ENCODE measurements at places on chromosomes 2 and 18.
A peak's percentile ranks its signal among the peaks of the same experiment; 100 is the strongest.

DNA sequence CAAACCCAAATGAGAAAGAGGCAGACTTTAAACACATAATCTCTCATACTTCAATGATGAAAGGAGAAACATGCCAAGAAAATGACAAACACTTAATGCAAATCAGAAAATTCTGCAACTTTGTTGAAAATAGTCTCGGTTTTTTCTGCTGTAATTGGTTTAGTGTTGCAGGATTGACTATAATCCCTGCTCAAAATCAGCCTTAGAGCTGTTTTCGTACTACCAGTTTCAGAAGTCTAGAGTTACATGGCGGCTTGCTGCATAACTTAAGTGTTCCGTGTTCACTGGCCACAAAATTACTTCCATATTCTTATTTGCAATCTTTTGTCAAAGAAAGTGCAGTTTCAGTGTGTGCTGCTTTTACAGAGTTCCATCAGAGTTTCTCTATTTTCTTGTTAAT, 48.9 kb upstream of the ITGAV start:
- no peak for DNase-seq

GRCh38 chr18:79540161-79540903, 139.3 kb upstream of the CTDP1 start:
- no peak for DNase-seq

DNA sequence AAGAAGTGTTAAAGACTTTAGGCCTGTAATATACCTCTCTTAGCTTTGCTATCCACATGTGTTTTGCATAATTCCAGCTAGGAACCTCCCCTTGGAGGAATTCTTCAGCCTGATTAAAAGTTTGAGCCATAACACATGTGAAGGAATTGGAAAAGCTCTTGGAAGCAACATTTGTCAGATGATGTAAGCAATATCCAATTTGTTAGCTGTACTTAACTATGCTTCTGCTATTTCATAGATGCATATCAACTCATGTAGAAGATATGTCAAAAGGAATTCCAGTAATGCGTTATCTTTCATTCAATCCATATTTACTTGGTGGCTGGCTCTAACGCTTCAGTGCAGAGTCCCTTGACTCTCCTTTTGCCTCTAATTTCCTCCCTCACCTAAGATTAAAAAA, 46.2 kb downstream of the PKP4 start:
- DNase-seq: no peak

DNA sequence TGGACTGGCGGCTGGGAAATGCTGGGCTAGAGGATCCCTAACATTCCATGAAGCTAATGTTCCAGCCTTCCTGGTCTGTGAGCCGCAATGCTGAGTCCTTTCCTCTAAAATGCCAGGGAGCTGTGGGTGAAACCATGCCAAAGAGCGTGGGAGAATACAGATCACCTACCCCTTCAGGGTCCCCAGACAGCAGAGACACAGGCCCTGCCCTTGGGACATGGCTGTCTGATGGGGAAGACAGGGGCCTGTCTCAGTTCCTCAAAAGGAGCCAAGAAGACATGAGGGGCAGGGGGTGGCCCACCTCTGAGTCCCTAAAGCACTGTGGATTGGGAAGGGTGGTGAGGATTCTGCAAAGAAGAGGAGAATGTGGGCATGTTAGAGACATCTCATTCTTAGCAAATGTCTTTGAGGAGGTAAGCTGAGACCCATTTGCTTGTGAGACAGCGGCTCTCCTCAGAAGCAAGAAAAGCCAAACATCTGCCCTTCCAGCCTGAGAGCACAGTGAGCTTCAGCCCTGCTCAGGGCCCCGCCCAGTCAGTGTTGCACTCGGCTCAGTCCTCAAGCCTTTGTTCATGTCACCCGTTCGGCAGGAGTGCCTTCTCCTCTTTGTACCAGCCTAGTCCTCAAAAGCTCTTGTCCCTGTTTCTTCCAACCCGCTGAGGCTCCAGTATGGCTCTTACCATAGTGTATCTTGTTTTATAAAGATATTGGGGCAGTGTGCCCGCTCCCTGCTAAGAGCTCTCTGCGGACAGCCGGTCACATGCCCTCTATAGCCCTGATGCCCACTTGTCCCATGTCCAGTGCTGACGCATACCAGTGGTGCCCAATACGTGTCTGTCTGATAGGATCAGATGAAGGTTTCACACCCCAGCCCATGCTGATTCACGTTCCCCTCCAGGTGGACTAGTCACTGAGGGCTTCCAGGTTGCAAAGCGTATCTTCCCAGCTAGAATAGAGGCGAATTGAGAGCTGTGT, 286.2 kb downstream of the CYP26B1 start:
- no peak for DNase-seq

DNA sequence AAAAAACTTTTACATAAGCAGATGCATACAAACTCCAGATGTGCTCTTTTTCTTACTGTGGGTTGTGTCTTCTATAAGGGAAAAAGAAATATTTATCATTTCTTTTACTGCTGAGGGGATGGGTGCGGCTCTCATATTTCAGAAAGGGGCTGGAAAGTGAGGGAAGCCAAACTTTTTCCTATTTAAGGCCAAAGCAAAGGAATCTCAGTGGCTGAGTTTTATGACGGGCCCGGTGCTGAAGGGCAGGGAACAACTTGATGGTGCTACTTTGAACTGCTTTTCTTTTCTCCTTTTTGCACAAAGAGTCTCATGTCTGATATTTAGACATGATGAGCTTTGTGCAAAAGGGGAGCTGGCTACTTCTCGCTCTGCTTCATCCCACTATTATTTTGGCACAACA, at the start of gene COL3A1:
Gene COL3A1 (plus strand): TSS at position 210 of the 400 bp plus-strand sequence. CDS start 117 bp downstream, at position 327.
- DNase-seq: no peak

DNA sequence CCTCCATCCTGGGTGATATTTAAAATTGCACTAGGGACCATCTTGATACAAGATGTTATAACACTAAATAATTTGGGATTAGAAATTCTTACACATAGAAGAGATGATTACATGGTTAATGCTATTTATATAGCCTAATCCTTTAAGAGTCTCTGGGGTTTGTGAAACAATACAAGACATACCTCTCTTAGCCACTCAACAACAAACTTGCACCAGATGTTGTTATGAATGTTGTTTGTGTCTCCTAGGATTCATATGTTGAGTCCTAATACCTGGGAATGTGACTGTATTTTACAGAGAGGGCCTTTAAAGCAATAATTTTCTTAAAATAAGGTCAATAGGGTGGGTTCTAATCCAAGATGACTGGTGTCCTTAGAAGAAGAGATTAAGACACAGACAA, 678.3 kb downstream of the NYAP2 start:
- DNase-seq: no peak

GRCh38 chr2:197191177-197191939, 119.2 kb downstream of the ANKRD44 start:
- no peak for DNase-seq

DNA sequence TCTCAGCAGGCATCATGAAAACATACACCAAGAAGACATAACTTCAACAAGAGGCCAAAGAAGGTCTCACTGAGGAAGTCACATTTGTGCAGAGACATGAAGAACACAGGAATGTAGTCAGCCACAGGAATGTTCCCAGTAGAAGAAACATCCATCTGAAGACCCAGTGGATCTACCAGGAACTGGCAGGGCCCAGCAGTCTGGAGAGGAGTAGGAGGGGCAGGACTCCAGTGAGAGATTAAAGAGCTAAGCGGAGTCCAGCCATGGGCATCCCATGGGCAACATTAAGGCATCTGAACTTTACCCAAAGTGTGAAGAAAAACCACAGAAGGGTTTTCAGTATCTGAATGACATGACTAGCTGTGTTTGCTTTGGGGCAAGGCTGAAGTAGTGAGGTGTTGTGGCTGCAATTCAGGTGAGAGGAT, 103.1 kb downstream of the UPP2 start:
- DNase-seq: no peak

DNA sequence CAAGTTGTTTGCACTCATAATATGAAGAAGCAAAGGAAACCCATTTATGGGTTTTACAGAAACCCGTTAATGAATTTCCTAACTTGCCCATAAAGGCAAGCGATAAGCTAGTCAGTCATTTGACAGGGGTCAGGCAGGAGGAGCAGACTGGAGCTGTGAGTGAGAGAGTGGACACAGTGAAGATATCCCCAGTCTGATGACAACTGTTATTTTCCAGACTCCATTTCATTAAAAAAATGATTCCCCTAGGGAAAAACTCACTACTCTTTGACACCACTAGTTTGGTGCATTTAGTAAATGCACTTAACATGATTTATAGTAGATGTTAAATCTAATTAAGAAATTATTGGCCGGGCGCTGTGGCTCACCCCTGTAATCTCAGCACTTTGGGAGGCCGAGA, 80.8 kb downstream of the TGIF1 start:
- DNase-seq: no peak

- no peak for DNase-seq
Measured at GRCh38 chr18:32025744-32026143, 7.1 kb downstream of the RNF125 start.

GRCh38 chr2:46447649-46448048, 31.7 kb upstream of the TMEM247 start:
- DNase-seq: no peak

DNA sequence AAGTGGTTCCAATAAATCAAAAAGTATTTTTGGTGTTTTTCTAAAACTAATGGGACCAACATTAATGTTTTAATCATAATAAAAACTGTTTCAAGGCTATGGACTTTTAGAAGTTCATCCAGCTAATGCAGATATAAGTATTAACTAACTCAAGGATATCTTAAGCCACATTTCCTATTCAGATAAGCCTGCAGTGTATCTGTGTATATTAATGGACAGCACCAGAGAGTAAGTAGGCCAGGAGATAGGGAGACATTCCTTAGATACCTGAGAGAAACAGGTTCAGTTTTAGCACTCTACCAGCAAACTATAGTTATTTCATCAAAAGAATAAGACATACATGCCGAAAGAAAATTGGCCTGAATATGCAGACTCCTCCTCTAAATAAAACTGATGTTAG, 27.3 kb downstream of the PREPL start:
- DNase-seq: no peak

GRCh38 chr18:10322435-10322834, 132.0 kb upstream of the APCDD1 start:
- DNase-seq: no peak

DNA sequence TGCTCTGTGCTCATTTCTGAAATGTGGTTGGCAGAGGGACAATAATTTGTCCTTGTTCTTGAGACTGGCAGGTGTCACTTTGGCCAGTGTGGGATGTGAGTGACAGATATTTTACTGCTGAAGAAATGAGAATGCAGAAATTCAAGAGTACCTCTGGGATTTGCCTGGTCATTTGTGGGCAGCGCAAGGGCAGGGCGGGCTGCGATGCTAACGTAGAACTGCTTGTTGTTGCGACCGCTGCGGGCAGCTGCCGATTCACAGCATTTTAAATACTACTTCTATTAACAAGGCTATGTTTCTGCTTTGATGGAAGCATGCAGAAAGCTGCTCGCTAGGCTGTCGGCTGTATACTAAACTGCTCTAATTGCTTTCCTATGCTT, 268.6 kb downstream of the FIGN start:
- DNase-seq: no peak

DNA sequence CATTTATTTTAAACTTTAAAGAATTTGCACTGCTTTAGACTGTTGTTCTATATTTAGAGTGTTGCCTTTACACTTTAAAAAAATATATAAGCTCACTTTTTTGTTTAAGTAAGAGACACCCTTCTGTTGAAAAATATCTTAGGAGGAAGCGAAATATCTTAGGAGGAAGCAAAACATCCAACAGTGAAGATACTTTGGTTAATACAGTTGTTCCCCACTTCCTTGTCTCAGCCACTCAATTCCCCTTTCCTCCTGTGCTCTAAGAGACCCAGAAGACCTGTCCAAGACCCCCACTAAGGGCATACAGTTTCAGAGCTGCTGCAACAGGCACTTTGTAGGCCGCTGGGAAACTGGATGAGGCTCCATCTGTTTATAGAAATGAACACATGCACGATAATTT, 5.7 kb downstream of the SERPINB8 start:
- peak; percentile 36 for DNase-seq

- DNase-seq: no peak
Measured at GRCh38 chr2:96683972-96684820, 41.6 kb downstream of the FER1L5 start.

DNA sequence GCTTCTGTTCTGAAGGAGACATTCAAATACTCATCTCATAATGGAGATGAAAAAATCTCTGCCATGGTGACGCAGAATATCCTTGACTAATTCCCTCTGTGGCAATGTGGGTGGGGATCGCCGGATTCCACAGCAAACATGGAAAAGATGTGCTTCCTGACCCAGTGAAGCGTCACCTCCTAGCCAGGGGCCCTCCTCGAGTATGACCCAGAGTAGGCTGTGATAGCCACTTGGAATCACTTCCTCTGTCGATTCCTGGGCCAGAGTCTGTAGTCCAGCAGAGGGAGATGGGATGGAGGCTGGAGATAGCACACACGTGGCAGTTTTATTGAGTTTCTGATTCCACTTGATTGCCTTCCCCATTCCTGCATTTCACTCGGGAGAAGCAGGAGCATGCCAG, 36.8 kb downstream of the DRC1 start:
- no peak for DNase-seq

DNA sequence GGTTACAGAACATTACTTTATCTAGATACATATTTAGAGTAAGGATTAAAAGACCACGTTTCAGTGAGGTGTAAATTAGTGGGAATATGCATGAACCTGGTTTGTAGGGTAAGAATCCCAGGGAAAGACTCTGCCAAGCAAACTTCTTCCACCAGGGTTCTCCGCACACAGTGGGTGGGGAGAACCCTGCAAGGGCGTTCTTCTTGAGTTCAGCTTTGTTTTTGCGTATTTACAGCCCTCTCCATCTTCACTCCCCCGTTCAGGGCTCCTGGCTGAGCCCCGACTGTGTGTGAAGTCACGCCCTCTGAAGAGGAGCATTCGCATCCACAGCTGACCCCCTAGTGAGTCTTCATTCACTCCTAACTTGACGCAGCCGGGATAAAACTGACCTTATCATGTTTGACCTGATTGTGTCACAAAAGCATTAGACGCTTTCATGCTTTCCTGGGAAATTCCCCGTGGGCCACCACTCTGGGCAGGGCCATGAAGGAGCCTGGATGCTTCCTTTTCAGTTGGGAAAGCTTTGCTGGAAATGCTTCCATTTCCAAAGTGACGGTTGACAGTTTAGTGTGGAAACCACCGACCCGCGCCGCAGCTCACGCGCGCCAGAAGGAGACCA, 1.0 kb downstream of the ALKAL2 start:
- DNase-seq: no peak

DNA sequence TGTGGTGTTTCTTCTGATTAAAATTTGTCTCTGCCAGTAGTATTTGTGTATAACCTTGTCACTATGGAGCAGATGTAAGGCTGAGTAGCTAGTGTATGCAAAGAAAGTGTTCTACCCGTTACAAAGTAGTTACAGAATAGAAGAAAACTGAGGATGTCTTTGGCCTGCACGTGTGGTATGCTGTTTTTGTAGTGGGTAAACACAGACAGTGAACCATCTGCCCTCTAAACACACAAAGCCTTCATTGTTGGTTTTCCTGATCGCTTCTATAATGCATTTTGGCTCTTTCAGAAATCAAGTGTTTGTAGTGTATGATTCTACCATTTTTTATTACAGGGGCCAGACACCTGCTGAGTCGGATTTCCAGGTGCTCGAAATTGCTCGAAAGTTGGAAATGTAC, 61.5 kb downstream of the FARP2 start:
- no peak for DNase-seq

- no peak for DNase-seq
Measured at GRCh38 chr2:171383134-171383533, 50.7 kb downstream of the METTL8 start.

Data from SIG-M5 (cell line).